ENCODE measurements at places on chromosomes 6 and 20. TPM values are rescaled to one million over a fixed set of nuclear protein-coding genes. Genes with fewer than 3 reads are reported as not detected.

PXMP4 gene
- 6.0 TPM for total RNA-seq

YWHAB gene
- 93.9 TPM for total RNA-seq

SIRPG gene
- total RNA-seq: not detected

MRPL2 gene
- 13.4 TPM for total RNA-seq

ID1 gene
- 254 TPM for total RNA-seq

INSM1 gene
- total RNA-seq: not detected

SRSF12 gene
- 0.51 TPM for total RNA-seq

PABPC1L gene
- 6.9 TPM for total RNA-seq

WFDC2 gene
- not detected for total RNA-seq

GTSF1L gene
- total RNA-seq: not detected

KCNK16 gene
- not detected for total RNA-seq

CTAGE9 gene
- total RNA-seq: not detected

EBF4 gene
- 1.7 TPM for total RNA-seq

GPLD1 gene
- not detected for total RNA-seq

ZSCAN23 gene
- total RNA-seq: 0.34 TPM

NHSL1 gene
- total RNA-seq: 16.5 TPM

CPXM1 gene
- 13.2 TPM for total RNA-seq

HAO1 gene
- total RNA-seq: not detected

MRAP2 gene
- not detected for total RNA-seq

MDFI gene
- total RNA-seq: 30.8 TPM

DEFB124 gene
- 2.1 TPM for total RNA-seq

ABHD16B gene
- total RNA-seq: not detected

HLA-F gene
- total RNA-seq: 0.26 TPM

BTN1A1 gene
- not detected for total RNA-seq

BLOC1S5 gene
- total RNA-seq: 6.9 TPM

PI16 gene
- 0.35 TPM for total RNA-seq

SCUBE3 gene
- 4.2 TPM for total RNA-seq

LRRN4 gene
- 1.0 TPM for total RNA-seq

SNHG17 gene
- 22.9 TPM for total RNA-seq

TUBB2B gene
- total RNA-seq: 3.5 TPM

MAP1LC3A gene
- 84.7 TPM for total RNA-seq

THBD gene
- 10.4 TPM for total RNA-seq

HTR1E gene
- total RNA-seq: not detected

EFCAB8 gene
- total RNA-seq: not detected

GSTA3 gene
- not detected for total RNA-seq

F13A1 gene
- total RNA-seq: not detected

C6orf141 gene
- 1.0 TPM for total RNA-seq

FAM184A gene
- not detected for total RNA-seq

OXT gene
- total RNA-seq: not detected

SEMG1 gene
- total RNA-seq: not detected

RSPO3 gene
- 1.5 TPM for total RNA-seq

TFAP2D gene
- total RNA-seq: not detected

CLVS2 gene
- not detected for total RNA-seq

HLA-DQB1 gene
- not detected for total RNA-seq

BPI gene
- 0.12 TPM for total RNA-seq

SLA2 gene
- total RNA-seq: not detected

PM20D2 gene
- total RNA-seq: 3.8 TPM

DLK2 gene
- 5.8 TPM for total RNA-seq

PRSS35 gene
- total RNA-seq: 2.4 TPM

TMEM63B gene
- 25.8 TPM for total RNA-seq

RAB44 gene
- total RNA-seq: not detected

LRP11 gene
- 42.0 TPM for total RNA-seq

CDKN1A gene
- 333 TPM for total RNA-seq

PLA2G7 gene
- not detected for total RNA-seq

All from pericardium fibroblast (primary cell).